ENCODE measurements at places on chromosomes 2 and 18.

GRCh38 chr2:182473635-182474034, 46.8 kb upstream of the PDE1A start:
- no peak for DNase-seq

DNA sequence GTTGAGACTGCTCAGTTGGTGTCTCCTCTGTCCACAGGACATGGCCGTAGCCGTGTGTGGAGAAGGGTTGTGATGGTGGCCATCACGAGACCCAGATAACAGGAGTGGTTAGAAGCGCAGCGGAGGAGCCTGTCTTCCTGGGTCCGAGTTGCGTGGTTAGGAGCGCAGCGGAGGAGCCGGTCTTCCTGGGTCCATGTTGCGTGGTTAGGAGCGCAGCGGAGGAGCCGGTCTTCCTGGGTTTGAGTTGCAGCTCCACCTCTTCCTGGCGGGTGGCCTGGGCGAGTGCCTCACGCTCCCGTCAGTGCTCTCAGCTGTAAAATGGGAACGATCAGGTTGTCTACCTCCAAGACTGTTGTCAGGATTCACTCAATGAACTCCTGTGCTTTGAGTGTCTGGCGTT, 176.2 kb downstream of the GBX2 start:
- DNase-seq, result no peak

GRCh38 chr18:47343291-47343690, 91.8 kb upstream of the SKOR2 start:
- no peak for DNase-seq

- no peak for DNase-seq
These were observed 173.1 kb downstream of the UXS1 start for GRCh38 chr2:106020821-106021661.

DNA sequence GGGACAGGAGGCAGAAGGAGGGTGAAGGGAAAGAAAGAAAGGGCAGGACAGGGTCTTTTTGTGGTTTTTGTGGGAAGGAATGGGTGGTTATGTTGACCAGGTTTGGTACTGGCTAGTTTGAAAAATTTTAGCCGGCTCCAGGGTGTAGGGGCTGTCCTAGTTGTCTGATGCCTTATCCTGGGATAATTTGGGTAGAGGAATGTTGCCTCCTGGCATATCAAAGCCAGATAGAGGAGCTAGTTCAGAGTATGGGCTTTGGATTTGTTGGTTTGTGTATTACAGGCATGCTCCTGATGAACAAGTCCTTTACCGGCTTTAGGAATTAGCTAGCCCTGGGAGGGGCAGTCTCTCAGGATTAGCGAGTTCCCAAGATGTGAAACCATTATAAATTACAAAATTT, 101.1 kb upstream of the LHCGR start:
- no peak for DNase-seq

- DNase-seq, result no peak
These were observed 184.0 kb downstream of the KCNE4 start for GRCh38 chr2:223235986-223236385.

- DNase-seq, result peak; percentile 17
These were observed 8.2 kb upstream of the GPR17 start for GRCh38 chr2:127637725-127638252.

GRCh38 chr18:63981719-63982118, 11.8 kb downstream of the SERPINB8 start:
- DNase-seq, result no peak

DNA sequence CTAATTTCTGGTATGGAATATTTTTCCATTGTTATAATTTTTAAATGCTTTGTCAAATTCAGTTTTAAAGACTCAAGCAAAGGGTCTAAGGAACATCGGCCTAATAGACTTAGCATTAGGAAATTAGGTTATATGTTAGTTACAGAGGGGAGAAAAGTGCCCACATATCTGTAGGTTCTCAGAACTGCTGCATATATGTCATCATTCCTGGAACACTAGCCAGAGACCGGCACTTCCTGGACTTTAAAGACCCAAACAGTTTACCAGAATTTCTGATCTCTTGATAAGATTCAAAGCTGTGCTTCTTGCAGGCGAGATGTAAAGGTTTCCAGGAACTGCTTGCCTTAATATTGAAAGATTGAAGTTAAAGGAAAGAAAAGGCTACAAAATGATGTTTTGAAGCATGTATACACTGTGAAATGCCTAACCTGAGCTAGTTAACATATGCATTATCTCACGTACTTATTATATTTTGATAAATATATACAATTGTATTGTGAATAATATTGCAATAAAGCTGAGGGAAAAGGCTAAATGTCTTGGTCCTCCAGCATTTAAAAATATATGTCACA, 993.6 kb downstream of the LRP1B start:
- DNase-seq, result no peak

GRCh38 chr2:27885661-27886060, 4.5 kb downstream of the RBKS start:
- no peak for DNase-seq

- no peak for DNase-seq
These were observed 77.5 kb downstream of the EPHA4 start for GRCh38 chr2:221494556-221494955.

- DNase-seq, result no peak
These were observed 35.1 kb downstream of the ARHGAP25 start for GRCh38 chr2:68769586-68770270.

DNA sequence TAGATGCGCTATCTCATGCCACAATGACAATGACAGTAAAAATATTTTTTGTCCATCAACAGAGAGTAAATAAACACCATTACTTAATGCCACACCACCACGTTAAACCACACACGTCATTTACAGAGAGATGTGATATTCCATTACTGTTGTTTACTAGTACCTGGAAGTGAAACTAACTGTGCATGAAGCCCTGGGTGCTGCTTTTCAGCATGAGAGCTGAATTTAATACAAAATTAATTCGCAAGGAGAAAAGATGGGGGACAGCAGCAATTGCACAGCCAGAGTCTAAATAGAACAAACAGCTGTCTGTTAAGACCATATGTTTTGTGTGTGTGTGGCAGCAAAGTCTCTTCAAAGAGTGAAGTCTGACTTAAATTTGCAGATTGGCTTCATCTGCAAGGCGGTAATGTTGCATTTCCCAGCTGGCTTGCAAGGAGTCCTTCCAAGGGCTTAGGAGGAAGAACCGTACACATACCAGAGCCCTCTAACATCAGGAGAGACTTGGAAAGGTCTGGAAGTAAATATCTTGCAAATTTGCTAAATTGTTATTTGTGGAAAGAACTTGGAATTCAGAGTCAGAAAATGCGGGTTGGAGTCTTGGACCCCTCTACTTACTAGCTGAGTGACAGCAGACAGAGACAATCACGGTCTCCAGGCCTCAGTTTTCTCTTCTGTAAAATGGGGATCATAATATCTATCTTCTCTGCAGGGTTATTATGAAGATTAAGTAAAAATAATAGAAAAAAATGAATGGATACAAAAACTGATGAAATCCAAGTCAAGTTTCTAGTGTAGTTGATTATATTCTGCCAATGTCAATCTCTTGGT, 127.6 kb downstream of the ALPK2 start:
- no peak for DNase-seq

All from CD4-positive, alpha-beta T cell treated with Interleukin-2 at 100 ng/mL for 4 hours (primary cell).